ENCODE measurements at places on chromosomes 6 and 20. TPM values are rescaled to one million over a fixed set of nuclear protein-coding genes. Genes with fewer than 3 reads are reported as not detected.

Gene AGER
- 9.6 TPM for total RNA-seq

- no peak for DNase-seq
Observed at GRCh38 chr6:101826269-101826668, 432.8 kb downstream of the GRIK2 start.

DNA sequence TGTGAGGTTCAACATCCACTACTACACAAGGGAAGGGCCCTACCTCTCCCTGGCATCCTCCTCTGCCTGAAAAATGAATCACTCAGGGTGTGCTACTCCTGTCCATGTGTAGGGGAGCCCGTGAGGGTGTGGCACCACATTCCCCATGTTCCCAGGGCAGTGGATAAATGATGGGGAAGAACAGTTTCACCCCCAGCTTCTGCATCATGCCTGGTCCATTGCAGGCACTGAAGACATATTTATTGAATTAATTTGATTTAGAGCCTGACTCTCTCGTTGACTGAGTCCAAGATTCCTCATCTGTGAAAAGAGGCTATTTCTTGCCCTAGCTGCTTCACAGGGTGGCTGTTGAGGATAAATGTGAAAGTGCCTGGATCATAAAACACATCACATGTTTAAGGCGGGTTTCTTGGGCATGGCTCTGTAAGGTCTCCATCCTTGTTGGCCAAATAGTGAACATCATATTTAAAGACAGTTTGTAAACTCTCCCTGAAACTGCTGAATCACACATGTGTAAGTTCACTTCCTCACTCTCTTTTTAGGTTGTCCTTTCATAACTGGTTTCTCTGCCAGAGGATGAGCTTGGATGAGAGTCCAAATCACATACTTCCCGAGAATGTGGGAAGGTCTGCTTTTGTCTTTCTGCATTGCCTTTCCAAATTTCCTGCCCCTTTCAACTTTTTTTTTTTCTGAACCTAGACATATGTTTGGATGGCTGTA lies 79.7 kb upstream of the FYN start:
- no peak for DNase-seq

- no peak for DNase-seq
Observed at GRCh38 chr6:138815797-138816528, 20.1 kb downstream of the ECT2L start.

DNA sequence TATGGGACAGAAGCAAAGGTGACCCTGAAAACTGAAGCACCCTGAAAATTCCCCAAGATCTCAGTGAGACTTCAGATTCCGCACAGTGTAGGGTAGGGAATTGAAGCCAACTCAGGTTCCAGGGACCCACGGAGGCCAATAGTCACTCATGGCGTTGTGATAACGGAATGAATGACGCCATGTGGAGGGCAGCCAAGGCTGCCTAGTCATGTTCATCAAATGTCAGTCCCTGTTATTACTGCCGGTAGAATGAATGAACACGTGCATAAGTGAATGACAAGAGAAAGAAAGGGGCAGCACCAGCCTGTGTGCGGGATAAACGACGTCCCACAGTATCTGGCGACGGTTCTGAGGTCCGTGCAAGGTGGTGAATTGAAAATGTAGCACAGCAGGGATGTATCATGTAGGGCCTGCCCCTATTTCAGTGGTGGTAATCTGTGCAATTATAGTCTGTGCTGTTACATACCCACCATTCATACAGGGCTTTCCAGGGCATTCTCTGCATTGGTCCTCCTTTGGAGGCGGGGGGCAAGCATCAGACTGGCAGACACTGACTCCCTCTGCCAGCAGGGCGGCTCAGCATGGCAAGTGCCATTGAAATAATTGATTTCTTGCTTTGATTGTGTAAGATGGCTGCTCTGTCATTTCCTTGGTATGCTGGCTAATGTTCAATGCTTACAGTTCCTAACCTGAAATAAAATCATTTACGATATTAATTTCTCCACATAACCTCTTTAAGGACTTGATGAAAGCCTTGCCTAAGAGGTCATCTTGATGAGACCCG lies 386.9 kb downstream of the CDH4 start:
- DNase-seq = no peak
